ENCODE measurements at places on chromosomes 2 and 18. TPM values are rescaled to one million over a fixed set of nuclear protein-coding genes. Genes with fewer than 3 reads are reported as not detected.

Gene ITGB6
- not detected for total RNA-seq

Gene TGFA
- 0.28 TPM for total RNA-seq

Gene TUBB8B
- total RNA-seq: not detected

Gene HSPE1
- 114 TPM for total RNA-seq

Gene SYT4
- total RNA-seq: not detected

Gene PLA2R1
- total RNA-seq: 10.0 TPM

Gene LINC00305
- total RNA-seq: not detected

Gene MRPL33
- 63.0 TPM for total RNA-seq

Gene ACMSD
- under 0.01 TPM for total RNA-seq

Gene AAMP
- 133 TPM for total RNA-seq

Gene C1GALT1C1L
- total RNA-seq: 0.57 TPM

Gene TLX2
- total RNA-seq: not detected

Gene ASXL3
- 0.43 TPM for total RNA-seq

Gene CNDP1
- not detected for total RNA-seq

Gene CCDC148
- total RNA-seq: 0.28 TPM

Gene POTEC
- under 0.01 TPM for total RNA-seq

Gene CARF
- 5.3 TPM for total RNA-seq

Gene FIGLA
- not detected for total RNA-seq

Gene KCNE4
- total RNA-seq: 43.9 TPM

Gene ABCG5
- total RNA-seq: not detected

Gene EMILIN2
- 26.5 TPM for total RNA-seq

Gene FBXO41
- 1.6 TPM for total RNA-seq

Gene RNF125
- total RNA-seq: 0.28 TPM

Gene RRM2
- 4.4 TPM for total RNA-seq

Gene CFAP65
- total RNA-seq: not detected

Gene CYP27C1
- 0.18 TPM for total RNA-seq

Gene SERPINB11
- total RNA-seq: not detected

Gene CD8A
- not detected for total RNA-seq

Gene SGPP2
- total RNA-seq: not detected

Gene PTPRN
- total RNA-seq: 57.0 TPM
